ENCODE measurements at places on chromosomes 16 and 17.

DNA sequence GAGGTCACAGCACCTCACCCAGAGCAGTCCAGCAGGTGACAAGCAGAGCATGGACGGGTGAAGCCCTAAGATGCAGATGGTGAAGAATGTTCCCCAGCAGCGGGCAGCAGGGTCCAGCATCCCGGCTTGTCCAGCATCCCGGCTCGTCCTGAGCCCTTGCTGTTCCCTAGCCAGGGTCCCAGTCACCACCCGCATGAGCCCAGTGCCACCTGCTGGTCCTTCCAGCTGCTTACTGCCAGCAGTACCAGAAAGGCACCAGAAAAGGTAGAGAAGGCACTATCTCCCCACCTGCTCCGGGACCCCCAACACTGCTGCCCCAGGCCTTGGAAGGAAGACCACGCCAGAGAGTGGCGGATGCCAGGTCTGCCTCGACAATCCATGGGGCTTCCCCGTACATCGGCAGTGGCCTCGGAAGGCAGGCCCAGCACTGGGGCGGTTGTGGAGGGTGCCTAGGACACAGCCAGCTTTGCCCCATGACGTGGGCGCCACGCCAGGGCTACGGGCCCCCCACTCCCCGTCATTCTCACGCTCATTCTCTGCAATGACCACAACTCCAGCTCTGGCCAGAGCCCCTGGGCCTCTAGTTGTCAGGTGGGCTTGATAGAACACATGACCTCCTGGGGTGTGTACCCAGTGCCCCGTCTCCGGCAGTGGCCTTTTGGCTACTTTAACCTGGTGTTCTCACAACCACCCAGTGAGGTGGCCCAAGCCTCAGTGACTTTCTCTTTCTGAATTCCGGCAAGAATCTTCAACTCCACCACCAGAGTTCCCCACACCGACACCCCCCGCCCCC, 1.4 kb downstream of the CENPX start:
- peak; percentile 39 for DNase-seq

DNA sequence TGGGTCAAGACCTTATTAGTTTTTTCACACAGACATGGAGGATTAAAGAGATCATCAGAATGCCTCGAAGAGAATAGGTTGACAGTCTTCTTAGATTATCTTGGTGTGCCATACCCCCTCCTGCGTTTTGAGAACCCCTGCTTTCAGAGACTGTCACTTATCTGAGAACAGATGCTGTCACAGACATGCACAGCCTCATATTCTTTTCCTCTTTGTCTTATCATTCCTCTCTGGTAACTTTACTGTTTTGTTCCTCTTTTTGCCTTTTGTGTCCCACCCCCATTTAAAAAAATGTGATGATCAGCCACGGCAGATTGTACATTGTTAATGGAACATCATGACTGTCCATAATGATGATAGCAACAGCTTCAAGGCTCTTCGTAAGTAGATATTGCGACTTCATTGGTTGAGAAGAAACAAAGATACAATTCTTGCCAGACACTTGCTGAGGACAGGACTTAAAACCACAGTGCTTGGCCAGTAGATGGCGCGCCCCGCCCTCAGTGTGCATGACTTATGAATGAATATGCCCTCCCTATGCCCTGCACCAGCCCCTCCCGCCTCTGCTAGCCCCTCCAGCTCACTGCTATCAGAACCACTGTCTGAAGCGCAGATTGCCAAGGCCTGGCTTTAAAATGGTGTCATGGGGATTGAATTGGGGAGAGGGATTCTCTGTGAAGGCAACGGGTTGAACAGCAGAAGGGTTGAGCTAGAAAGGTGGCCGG, 2.6 kb upstream of the PITPNC1 start:
- DNase-seq = peak; percentile 79

DNA sequence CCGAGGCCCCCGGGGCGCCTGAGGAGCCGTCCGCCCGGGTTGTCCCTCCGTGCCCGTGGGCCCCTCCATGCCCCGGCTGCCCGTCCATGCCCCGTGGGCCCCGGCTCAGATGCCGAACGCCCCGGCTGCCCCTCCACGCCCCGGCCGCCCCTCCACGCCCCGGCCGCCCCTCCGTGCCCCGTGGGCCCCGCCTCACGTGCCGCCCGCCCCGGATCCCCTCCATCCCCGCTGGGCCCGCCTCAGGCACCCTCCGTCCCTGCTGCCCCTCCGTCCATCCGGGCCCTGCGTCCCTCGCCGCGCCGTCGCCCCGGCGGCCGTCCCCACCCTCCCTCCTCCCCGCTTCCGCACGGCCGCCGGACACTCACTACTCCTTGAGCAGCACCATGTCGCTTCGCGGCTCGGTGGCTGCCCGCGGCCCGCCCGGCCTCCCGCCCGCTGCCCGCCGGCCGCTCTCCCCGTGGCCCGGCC, 382 bp downstream of the PITPNA start:
- DNase-seq = peak; percentile 2

DNA sequence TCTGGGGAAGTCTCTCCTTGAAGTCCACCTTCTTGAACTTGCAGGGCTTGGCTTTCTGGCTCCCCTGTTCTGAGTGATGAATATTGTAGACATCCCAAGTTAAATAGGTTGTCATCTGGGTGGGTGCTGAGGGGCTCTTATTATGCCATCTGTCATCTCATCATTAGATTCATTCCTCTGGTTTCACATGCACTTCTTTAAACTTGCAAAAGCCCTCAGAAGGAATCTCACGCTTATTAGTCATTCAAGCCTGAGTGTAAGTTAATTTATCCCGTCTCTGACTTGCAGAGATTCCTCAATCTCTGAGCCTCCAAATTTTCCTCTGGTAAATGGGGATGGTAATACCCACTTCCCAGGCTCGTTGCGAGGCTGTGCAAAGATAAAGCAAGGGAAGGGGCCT, 5.7 kb downstream of the MGAT5B start:
- DNase-seq = no peak
